ENCODE measurements at places on chromosomes 1 and 21.

GRCh38 chr1:175788586-175789252 lies 45.3 kb upstream of the TNR start:
- no peak for DNase-seq

GRCh38 chr1:110266834-110267233 lies 56.7 kb downstream of the KCNC4 start:
- no peak for DNase-seq

DNA sequence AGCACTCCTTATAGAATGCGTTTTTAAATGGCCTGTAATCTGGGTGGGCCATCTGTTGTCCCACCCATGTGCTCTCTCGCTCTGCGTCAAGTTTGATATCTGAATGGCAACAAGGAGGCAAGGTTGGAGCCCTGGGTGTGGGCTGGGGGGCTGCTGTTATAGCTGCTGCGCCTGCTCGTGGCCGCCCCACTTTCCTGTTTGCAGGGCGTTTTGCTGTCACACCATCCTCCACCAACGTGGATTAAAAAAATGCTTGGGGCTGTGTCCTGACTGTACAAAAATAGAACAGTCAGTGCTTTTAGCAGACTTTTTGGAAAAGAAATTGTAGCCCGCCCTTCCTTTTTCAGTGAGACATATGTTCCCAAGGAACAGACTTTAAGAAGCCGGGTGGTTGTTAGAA lies 25.4 kb downstream of the UMODL1 start:
- no peak for DNase-seq

GRCh38 chr1:72010094-72010431 lies 272.3 kb downstream of the NEGR1 start:
- no peak for DNase-seq

GRCh38 chr1:7388488-7389185 lies 382.5 kb upstream of the VAMP3 start:
- no peak for DNase-seq

- no peak for DNase-seq
Measured at GRCh38 chr1:91940496-91940895, 8.7 kb upstream of the BRDT start.

DNA sequence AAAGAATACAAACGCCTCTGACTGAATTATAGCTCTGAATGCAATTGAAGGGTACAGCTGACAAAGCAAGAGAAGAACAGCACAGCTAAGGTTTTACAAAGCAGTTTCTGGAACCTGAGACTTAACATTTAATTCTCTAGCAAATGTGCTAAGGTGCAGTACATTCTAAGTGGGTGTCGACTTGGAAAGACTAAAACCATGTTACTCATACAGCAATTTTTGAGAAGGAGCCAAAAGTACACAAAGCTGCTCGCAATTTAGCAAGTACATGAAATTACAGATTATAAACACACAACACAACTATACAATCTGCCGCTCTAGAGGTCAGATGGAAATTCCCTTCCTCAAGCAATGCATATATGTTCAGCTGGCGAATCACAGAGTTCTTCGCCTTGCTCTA lies 121.9 kb downstream of the TIAM1 start:
- DNase-seq: no peak

- peak; percentile 45 for DNase-seq
Measured at GRCh38 chr1:19799230-19800075, at the start of gene TMCO4. Gene TMCO4 (minus strand): TSS chr1:19799916. CDS start chr1:19780758, 19,158 bp downstream.

DNA sequence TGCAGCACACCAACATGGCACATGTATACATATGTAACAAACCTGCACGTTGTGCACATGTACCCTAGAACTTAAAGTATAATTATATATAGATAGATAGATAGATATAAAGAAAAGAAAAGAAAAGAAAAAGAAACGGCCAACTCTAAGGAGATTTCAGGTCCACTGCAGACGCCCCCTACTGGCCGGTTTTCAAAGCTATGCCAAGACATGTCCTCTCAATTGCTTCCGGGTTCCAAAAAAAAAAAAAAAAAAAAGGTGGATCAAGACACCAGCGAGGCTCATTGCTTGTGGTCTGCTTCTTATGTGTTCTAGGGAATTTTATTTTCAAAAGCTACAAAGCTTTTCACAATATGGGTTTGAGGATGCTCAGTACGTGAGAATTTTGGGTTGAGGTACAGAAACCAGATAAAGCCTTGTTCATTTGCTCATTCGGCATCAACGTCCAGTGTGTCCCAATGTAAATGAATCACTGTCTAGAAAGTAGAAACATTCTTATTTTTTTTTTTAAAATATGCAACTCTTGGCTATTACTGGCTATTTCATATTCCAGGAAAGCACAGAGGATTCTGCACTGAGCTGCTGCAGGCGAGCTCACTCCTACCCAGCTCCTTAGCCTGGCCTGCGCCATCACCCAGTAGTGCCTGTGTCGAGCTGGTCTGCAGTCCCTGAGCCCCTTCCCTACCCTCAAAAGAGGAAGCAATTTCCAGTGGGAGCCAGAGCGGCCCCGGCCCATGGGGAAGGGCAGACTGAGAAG lies 643.0 kb downstream of the KIF26B start:
- no peak for DNase-seq

- no peak for DNase-seq
Measured at GRCh38 chr1:248914796-248915381, 8.9 kb downstream of the PGBD2 start.

DNA sequence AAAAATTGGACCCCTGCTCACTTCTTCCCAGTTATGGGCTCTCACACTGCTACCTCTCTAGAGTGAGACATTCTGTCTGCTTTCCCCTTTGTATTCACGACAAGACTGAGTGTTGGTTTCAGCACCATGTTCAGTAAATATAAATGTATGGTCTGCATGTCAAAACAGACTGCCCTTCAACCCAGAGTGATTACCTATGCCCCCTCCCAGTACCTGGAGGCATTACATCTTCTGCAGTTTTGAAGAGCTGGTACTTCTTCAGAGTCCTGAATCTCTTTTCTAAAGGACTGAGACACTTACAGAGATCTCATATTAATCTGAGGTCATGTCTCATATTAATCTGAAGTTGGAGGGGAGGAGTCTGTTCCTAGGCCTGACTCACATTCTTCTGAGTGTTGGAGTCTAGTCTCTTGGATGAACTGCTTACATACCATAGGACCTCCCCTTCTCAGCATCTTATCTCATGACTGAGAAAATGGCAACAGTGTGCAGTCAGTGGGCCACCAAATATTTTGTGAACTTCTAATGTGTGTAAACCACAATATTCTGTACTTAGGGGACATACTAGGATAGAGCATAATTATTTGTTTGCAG lies 80.3 kb downstream of the RGL1 start:
- DNase-seq: no peak

DNA sequence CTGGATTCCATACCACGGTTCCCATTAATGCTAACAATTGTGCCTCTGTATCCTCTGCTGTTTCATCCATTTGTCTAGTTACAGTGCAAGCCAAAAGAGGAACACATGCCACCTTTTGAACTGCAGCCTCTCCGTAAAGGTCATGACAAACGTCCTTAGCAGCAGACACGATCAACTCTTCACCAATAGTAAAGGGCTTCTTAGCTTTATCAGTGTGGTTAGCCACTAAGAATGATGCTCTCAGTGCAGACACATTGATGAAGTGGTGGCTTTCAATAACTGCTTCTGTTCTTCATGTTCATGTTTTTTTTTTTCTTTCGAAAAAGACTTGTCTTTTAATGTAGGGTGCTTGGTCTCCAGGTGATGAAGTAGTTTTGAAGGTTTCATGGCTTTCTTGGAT lies 14.3 kb downstream of the XPR1 start:
- no peak for DNase-seq

GRCh38 chr1:109266965-109267364 lies 16.0 kb downstream of the PSRC1 start:
- no peak for DNase-seq
